ENCODE measurements at places on chromosomes 13 and 19. TPM values are rescaled to one million over a fixed set of nuclear protein-coding genes. Genes with fewer than 3 reads are reported as not detected.

DNA sequence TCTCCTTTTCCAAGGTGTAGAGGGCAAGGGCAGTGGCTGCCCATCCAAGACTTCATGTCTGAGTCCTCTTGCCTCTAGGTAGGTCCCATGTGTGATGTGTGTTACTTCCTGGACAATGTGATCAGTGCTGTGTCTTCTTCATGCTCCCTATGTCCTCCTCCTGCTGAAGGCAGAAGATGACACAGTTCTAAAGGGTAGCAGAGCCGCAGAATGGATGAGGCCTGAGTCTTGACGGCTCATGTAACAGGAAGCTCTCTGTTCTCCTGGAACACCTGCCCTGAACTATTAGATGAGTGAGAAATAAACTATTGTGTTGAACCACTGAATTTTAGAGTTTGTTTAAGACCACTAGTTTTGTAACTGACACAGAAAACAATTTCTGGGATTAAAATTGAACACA is 165.9 kb downstream of the NDFIP2 start:
- DNase-seq, result no peak

Gene LRRC25
- 27.2 TPM for total RNA-seq

Gene MBD3L3
- total RNA-seq, result not detected

DNA sequence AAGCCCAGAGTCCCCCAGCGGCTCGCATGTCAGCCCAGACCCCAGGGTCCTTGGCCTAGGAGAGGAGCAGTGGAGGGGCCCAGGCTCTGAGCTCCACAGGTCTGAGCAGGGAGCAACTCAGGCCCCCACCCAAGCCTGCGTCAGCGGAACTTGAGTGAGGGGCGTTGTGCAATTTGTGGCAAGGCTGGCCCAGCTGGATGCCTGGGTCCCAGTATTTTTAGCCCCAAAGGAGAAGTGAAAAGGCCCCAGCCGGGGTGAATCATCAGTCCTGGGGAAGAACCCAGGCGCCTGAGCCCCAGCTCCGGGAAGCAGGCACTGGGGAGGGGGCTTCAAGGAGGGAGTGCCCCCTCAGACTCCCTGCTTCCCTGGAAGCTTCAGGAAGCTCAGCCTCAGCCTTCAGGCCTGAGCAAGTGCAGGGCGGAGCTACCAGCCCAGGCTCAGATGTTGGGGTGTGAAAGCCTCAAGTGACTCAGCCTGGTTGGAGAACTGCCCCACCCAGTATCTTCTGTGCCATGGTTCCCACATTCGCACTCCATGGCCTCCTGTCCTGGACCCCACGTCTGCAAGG is 7.2 kb downstream of the MED29 start:
- no peak for DNase-seq

Gene KLK15
- total RNA-seq, result not detected

DNA sequence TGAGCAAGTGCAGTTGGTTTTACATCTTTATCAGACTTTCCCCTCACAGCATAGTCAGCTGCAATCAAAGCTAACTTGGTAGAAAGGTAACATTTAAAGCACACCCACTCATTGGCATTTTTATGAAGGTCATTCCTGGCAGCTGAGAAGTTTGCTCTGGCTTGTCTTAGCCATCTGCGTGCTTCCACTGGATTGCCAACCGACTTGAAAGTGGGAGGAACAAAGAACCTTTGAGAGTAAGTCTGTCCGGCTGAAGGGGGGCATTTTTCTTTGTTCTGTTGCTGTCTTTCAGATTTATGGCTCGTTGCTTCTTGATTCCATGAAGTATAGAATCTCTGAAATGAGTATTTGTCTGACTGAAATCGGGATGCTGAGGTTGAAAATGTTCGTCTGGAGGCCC is 103.1 kb downstream of the SACS start:
- no peak for DNase-seq

Gene SLC1A5
- total RNA-seq, result 121 TPM
